Activated naive CD4-positive, alpha-beta T cell treated with anti-CD3 and anti-CD28 coated beads, Interleukin-2, amount 50 U/mL, for 72 hours (primary cell): ENCODE measurements at places on chromosomes 12 and 14. TPM values are rescaled to one million over a fixed set of nuclear protein-coding genes. Genes with fewer than 3 reads are reported as not detected.

Gene DBX2
- not detected for total RNA-seq

Gene ATXN7L3B
- total RNA-seq: 22.9 TPM

Gene LUM
- total RNA-seq: not detected

Gene KRT5
- total RNA-seq: not detected

DNA sequence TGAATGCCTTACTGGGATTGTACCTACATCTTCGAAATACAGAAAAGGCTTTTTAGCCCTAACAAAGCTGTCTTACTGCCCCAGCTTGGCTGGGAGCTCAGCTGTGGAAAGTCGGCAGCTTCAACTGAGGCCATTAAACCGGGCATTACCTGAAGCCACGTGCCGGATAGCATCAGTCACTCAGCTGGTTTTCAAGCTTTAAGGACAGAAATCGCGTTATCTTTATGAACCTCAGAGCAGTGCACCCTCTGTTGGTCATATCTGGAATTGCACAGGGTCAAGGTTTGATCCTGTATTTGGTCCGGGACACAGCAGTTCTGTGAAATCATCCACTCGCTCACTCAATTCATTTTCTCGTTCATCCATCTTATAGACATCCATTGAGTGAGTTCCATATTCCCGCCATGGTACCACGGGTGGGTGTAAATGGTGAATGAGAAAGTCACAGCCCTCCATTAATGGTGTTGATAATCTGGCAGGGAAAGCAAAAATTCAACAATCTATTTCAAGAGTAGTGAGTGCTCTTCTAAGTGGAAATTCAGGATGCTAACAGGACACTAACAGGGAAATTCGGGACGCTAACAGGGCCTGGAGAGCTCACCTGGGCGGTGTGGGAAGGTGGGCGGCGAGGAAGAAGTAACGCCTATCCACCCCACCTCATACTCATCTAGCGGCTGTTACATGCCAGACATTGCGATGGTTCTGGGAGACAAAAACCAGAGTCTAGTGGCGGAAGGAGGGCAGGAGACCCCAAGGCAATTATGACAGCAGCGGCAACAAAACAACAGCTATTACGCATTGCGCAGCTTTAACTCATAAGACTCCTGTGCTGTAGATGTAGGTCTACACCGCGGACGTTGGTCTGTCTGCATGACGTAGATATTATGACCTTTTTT is 60.6 kb upstream of the TCL1A start:
- peak; percentile 67 for DNase-seq

DNA sequence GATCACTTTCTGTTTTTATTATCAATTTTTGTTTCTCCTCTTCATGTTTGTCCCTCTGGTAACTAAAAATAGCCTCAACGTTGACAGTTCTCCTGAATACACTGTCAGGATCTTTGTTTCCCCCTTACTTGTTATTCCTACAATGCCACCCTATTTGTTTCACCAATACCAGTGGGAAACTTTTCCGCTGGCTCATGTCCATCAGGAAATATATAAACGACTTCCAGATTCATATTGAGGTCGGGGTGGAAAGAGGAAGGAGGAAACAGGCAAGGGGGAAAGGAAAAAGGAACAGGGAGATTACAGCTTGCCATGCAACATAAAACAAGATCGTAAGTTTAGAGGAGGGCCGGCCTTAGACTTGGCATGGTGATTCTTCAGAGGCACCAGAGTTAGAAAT is 61.7 kb downstream of the BTBD7 start:
- no peak for DNase-seq

DNA sequence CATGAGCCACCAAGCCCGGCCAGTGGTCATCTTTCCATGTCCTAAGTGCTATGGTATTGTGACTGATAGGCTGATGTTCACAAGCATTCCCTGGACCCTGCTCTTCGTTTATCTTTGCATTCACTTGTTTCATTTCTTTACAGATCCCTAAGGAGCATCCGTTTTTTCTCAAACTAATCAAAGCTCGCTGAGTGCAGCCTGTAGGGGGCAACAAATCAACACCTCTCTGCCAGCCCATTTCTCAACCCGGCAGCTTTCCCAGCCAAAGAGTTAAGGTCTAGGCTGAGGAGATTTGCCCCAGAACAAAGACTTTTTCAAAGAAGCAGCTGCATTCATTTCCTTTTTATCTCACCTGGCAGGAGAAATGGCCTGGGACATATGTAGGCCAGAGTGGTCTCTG is 12.1 kb downstream of the SIRT4 start:
- no peak for DNase-seq

DNA sequence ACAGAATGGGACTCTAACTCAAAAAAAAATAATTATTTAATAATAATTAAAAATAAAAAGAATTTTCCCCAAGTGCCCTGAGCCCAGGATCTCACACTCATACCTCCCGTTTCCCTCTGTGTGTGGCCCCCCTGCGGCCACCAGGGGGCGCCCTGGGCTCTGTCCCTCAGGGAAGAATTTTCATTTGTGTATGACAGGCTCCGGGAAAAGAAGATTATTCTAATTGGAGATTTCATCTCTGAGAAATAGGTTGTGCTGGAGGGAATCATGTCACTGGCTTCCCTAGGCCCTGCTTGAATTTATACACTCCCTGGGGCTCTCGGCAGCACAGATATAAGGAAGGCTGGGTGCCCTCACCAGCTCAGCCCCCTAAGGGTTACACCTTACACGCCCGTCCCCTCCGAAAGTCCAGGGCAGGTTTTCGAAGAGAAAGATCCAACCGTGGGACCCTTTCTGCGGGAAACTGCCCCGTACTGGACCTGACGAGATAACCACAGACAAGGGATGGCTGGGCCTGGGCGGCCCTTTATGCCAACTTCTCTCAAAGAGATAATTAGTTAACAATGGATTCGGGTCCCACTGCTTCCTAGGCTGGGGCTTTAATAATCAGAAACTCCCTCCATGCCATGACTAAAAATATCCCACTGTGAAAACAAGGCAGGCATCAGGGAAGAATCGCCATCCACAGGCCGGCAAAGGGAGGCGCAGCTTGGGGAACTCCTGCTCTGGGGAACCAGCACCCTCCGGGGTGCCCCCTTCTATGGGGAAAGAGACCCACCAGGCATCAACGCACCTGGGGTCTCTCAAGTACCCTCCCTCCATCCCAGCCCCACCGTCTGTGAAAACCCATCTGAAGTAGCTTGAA is 80.7 kb downstream of the KDM2B start:
- DNase-seq: peak; percentile 66

DNA sequence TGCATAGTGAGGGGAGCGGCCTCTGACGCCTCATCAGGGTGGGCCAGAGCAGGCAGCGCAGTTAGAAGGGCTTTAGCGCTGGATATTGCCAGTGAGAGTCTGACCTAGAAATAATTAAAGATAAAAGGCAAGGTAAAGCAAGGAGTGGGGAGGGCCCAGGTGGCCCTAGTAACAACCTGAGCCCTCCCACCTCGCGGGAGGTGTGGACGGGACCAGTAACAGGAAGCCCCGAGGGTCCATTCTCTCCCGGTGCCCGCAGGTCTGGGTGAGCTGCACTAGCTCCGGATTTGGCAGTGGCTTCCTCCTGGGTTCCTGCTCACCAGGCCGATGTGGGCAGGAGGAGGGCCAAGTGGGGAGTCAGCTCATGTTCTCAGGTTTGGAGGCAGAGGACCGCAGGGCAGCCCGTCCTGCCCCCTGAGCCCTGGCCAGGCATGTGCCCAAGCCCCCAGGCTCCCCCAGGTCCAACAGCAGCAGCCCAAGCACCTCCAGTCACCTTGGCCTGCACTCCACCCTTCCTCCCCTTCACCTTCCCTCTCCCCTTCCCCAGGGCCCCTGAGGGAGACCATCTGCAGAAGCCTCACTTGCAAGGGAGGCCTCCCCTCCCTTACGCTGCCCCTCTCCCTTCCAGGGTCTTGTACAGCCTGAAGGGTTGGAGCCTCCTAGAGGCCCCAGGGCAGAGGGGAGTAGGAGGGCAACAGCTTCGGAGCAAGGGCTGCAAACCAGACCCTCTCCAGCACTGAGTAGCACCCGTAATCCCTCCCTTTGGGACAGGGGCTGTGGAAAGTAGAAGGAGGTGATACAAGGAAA is 144.3 kb upstream of the FKBP4 start:
- no peak for DNase-seq
